ENCODE measurements at places on chromosomes 2 and 18.

DNA sequence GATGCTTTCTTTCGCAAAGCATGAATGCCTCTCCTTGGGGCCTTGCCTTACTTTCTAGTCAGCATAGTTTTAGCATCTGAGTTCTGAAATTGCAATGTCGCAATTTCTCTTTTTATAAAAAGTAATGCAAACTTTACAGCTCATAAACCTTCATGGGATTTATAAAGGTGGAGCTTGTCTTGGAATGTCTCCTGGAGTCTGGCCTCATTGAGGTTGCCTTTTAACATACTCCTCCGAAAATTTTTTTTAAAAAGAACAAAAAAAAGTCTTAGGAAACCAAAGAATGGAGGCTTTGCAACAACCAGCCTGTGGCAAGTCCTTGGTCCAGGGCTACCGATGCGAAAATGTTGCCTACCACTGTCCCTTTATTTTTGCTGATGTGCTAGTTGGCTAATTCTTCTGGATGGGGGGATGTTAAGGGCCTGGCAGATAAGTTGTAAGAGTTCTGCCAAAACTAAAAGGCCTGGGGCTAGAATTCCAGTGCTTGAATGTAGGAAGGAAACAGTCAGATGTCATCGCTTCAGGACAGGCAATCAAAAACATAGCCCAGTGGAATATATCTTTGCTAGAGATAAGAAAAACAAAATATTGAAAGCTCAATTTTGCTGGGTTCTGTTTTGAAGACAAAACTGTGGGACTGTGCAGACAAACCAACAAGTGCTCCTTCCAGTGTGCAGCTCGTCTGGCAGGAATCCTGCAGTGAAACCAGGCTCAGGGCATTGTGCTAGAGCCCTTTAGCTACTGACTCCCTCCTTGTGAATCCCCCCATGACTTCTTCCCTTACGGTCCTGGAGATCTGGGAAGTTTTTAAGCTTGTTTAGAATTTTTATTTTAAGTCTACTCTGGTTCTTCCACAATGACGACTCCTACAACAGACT, 213.0 kb downstream of the PIEZO2 start:
- peak; percentile 17 for DNase-seq

DNA sequence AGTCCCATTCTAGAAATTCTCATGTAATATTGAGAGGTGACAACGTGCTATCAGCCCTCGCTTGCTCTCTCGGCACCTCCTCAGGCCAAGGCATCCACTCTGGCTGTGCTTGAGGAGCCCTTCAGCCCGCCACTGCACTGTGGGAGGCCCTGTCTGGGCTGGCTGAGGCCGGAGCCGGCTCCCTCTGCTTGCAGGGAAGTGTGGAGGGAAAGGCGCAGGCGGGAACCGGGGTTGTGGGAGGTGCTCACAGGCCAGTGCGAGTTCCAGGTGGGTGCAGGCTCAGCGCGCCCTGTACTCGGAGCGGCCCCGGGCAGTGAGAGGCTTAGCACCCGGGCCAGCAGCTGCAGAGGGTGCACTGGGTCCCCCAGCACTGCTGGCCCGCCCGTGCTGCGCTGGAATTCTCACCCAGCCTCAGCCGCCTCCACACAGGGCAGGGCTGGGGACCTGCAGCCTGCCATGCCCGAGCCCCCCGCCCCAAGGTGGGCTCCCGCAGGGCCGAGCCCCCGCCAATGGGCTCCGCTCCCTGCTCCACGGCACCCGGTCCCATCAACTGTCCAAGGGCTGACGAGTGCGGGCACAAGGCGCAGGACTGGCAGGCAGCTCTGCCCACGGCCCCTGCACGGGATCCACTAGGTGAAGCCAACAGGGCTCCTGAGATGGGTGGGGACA, 1680.6 kb upstream of the LRRTM1 start:
- no peak for DNase-seq

- DNase-seq: peak; percentile 33
Measured at GRCh38 chr2:212520340-212520739, 18.3 kb downstream of the ERBB4 start.

GRCh38 chr18:36514778-36515177, 217.3 kb downstream of the FHOD3 start:
- DNase-seq: peak; percentile 66

DNA sequence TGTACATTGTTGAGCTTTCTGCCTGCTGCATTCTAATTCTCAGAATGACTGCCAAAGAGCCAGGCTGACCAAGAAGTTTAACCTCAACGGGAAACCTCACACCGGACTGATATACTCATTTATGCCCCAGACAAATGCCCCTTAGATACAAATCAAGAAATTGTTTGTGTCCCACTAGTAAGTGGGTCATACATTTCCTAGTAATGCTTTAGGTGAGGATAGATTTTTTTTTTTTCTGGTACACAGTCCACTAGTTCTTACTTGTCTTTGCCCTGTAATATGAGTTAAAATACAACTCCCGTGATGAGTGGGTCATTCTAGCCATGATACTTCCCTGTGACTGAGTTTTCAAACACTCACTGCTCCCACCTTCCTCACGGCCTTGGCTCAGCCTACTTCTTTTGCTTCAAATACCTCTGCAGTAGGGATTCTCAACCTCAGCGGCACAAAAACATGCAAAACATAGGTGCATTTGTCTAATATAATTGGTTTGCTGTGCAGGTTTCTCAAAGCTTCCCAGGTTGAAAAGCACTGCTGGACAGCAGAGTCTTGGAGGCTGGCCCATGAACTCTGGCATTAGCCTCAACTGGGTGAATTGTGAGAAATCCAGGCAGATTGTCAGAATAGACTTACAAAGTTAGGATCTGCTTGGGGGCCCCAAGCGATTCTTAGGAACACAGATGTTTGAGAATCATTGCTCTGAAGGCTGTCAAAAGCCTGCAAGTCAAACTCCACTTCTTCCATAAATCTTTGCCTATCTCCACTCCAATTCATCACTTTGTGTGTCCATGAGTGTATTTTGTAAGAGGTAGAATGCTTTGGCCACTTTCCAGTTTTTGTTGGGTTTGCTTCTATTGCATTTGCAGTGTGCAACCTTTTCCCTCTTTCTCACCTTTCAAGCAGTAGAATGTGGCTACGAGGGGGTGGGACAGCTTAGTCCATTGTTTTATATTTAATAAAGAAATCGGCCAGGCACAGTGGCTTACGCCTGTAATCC, 35.5 kb downstream of the TGIF1 start:
- no peak for DNase-seq

GRCh38 chr2:205972113-205972512, 113.9 kb downstream of the INO80D start:
- DNase-seq: no peak

- no peak for DNase-seq
Measured at GRCh38 chr18:22682720-22683119, 250.4 kb upstream of the RBBP8 start.

- no peak for DNase-seq
Measured at GRCh38 chr2:142849820-142850219, 27.6 kb upstream of the KYNU start.

GRCh38 chr2:40244251-40244650, 207.6 kb downstream of the SLC8A1 start:
- no peak for DNase-seq

DNA sequence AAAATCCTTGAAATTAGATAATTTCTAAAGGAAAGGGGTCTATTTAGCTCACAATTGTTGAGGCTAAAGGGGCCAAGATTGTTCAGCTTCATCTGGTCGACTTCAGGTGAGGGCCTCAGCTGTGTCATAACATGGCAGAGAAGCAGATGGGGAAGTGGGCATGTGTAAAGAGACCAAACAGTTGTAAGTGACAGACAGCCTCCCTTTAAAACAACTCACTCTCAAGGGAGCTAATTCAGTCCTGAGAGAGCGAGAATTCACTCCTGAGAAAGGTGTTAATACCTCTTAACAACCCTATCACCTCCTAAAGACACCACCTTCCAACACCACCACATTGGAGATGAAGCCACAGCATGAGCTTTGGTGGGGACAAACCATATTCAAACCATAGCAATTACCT, 62.4 kb downstream of the KCMF1 start:
- no peak for DNase-seq

- DNase-seq: no peak
Measured at GRCh38 chr2:164458792-164459191, 162.5 kb downstream of the GRB14 start.

GRCh38 chr18:48597671-48598070, 58.8 kb downstream of the CTIF start:
- no peak for DNase-seq

DNA sequence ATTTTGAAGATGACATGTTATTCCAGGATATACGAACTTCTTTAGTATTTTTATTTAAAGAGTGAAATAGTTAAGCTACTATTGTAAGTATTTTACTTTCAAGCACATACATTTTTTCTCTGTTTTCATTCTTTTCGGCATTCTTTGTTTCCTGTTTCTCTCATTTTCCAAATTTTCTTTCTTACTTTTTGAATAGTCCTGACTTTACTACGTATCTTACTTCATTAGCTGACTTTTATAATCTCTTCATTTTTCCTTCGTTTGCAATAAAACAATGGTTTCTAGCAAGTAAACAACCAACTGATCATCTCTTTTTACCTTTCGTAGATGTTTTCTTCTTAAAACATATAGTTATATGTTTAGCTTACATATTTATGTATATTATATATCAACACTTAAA, 11.8 kb downstream of the CAVIN2 start:
- DNase-seq: no peak

- DNase-seq: no peak
Measured at GRCh38 chr2:28626891-28627421, 124.7 kb upstream of the PPP1CB start.

- no peak for DNase-seq
Measured at GRCh38 chr2:158967114-158967730, 1.2 kb upstream of the TANC1 start.

DNA sequence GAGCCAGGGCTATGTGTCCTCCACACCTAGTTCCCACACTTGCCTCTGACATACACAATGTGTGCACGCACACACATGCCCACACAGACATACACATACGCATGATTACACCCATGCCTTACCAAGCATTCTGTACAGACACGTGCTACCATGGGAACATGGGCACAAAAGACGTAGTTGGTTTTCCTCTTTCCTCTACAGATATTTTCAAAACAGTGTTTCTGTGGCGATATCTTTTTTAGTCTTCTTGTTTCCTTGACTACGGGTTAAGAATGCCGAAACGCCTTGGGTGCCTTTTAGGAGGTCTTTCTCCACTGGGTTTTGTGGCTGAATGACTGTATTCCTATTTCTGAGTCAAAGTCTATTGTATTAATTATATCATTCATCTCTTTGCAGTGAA, 75.5 kb upstream of the SPTBN1 start:
- no peak for DNase-seq

DNA sequence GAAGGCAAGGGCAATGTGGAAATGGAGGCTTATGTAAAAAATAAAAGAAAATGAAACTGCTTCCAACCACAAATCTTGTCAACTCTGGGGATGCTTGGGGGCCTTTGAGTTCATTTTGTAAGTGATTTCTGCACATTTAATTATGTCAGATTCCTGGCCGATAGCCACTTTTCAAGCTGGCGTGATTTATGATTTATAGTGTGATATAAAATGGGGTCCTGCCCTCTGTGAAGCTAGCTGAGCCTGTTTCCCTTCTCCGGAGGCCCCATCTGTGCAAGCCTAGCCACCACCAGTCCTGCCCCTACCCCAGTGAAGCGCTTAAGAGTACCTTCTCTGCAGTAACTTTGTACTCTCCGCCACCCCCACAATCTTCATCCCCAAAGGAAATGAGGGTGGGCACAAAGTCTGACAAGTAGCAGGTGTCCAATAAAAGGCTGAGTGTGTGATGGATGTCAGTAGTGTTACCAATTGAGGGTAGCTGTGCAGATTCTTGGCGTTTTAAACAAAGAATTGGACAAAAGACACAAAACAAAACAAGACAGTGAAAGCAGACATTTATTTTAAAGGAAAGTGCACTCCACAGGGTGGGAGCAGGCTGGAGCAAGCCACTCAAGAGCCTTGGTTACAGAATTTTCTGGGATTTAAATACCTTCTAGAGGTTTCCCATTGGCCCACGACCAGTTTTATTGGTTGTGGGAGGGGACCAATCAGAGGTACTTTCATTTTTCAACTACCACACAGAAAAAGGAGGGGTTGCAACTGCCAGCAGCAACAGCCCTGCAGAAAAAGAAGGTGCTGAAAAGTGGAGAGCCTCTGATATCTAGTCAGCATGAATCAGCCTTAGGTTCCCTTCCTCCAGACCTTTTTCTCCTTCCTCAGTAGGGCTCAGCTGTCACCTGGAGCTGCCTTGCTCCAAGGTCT, 39.0 kb upstream of the SIX3 start:
- no peak for DNase-seq

DNA sequence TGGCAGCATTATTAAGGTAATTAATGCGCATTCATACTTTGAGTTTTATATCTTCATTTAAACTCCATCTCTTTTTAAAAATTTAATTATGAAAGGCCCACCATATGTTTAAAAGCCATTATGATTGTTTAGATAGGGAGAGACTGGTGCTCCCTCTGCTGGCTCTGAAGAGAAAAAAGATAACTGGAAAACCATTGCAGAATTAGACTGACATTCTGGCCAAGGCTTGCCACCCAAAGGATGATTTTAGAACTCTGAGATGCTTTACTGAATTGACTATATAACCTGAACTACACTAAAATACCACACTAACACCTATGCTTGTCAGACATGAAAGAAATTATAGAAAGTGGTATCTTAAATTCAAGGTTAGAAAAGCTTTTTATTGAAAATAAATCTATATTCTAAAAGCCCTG, 127.6 kb upstream of the SPOPL start:
- DNase-seq: peak; percentile 44

- DNase-seq: no peak
Measured at GRCh38 chr2:64562148-64562784, 38.1 kb downstream of the AFTPH start.

GRCh38 chr2:196291426-196291825, 120.0 kb upstream of the STK17B start:
- DNase-seq: no peak

GRCh38 chr18:54415086-54415485, 57.4 kb downstream of the C18orf54 start:
- DNase-seq: no peak

GRCh38 chr2:160324161-160324800, 124.2 kb upstream of the ITGB6 start:
- DNase-seq: peak; percentile 49

DNA sequence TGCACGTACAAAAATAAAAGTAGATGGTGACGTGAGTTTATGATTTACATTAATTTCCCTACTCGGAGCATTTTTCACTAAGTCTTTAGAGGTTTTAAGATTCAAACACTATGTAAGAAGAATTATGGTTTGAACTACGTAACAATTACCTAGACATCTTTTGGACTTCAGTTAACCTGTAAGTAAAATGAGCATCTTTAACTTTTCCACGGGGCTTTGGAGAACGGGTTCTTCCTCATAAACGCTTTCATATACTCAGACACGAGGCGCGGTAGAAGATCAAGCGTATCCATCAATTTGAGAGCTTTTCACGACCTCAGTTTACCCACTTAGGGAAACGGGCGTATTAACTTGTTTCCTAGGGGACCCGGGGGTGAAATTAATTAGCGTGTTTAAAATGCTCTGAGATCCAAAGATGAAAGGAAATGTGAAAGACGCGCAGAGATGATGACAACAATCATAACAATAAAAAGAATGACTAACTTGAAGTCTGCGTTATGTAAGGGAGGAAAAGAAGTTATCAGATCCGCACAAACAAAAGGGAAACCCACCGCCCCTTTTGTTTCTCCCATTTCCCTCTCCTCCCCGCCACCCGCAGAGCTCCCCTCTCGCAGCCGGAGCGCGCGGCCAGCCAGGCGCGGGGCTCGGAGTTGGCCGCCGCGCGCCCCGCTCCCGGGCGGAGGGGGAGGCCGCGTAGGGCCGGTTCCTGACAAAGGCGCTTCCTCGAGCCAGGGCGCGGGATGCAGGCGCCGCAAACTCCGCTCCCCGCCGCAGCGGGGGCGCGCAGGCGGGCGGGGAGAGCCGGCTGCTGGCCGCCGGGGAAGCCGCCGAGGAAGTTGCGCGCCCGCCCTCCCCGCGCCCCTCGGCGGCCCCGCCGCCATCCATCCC, 807 bp downstream of the PELI1 start:
- DNase-seq: peak; percentile 89

- no peak for DNase-seq
Measured at GRCh38 chr2:175371378-175371777, 189.9 kb upstream of the ATP5MC3 start.
